ENCODE measurements at places on chromosomes 12 and 14.

- DNase-seq: no peak
- no peaks in the 10 kb centered on the region for H3K4me1 ChIP-seq
- H3K36me3 ChIP-seq: no peaks in the 10 kb centered on the region
These were observed 93.9 kb downstream of the FGD4 start for GRCh38 chr12:32493282-32493681.

GRCh38 chr14:60744566-60744965 lies 10.0 kb downstream of the MNAT1 start:
- H3K27ac ChIP-seq: no peak overlapping the region
- H3K4me3 ChIP-seq: no peak overlapping the region
- peaks cover 2% of the 10 kb centered on the region for H3K4me1 ChIP-seq
- no peaks in the 10 kb centered on the region for H3K27me3 ChIP-seq

- H3K4me1 ChIP-seq: peaks cover 4% of the 10 kb centered on the region
- no peak overlapping the region for H3K4me3 ChIP-seq
- DNase-seq: no peak
- H3K27me3 ChIP-seq: peaks cover 88% of the 10 kb centered on the region
- no peak overlapping the region for H3K27ac ChIP-seq
- peaks cover 8% of the 10 kb centered on the region for H3K36me3 ChIP-seq
These were observed 4.0 kb downstream of the FOXG1 start for GRCh38 chr14:28770630-28771029.

GRCh38 chr12:93571365-93571924 lies 1.0 kb upstream of the SOCS2 start:
- peak overlapping the region; percentile 79 for H3K27ac ChIP-seq
- H3K27me3 ChIP-seq: peaks cover 16% of the 10 kb centered on the region
- H3K36me3 ChIP-seq: peaks cover 17% of the 10 kb centered on the region
- peaks cover 28% of the 10 kb centered on the region for H3K4me1 ChIP-seq

DNA sequence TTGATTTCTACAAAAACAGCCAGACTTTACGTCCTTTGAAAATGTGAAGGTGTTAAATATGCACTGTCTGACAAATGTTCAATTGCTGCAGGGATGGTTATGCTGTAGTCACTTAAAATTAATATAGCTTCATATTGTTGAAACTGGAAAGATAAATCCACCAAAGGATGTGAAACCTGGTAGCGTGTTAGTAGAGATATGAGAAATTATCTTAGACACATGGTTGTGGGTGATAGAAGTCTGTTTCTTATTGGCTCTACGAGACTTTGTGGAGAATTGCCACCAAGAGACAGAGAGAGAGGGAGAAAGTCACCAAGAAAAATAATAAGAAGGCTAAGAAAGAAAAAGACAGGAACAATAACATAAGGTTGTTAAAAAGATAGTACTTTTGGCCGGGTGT lies 2.6 kb upstream of the CAPRIN2 start:
- no peaks in the 10 kb centered on the region for H3K36me3 ChIP-seq
- peaks cover 25% of the 10 kb centered on the region for H3K4me1 ChIP-seq
- no peaks in the 10 kb centered on the region for H3K27me3 ChIP-seq
- DNase-seq: no peak

DNA sequence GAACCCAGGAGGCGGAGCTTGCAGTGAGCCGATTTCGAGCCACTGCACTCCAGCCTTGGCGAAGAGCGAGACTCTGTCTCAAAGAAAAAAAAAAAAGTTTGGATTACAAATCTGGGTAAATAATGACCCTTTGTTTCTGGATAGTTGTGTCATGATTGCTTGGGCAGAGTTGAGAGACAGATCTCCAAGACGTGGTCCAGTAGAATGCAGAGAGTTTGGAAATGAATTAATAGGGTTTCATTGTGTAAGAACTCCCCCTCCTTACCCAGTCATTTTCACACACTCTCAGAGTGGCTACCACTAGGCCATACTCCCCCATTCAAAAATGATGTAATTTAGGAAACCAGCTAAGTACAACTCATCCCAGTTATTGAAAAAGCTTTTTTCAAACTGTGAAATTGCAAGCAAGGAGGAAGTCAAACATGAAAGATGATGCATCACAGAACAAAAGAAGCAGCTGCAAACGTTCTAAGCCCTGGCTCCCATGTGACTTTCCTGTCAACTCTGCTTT lies 1331.9 kb downstream of the AACS start:
- no peak overlapping the region for H3K4me3 ChIP-seq
- H3K27ac ChIP-seq: no peak overlapping the region

GRCh38 chr12:3816266-3816665 lies 56.9 kb downstream of the PARP11 start:
- H3K36me3 ChIP-seq: no peaks in the 10 kb centered on the region
- no peak overlapping the region for H3K4me3 ChIP-seq
- H3K27ac ChIP-seq: no peak overlapping the region
- no peaks in the 10 kb centered on the region for H3K27me3 ChIP-seq
- no peak for DNase-seq

DNA sequence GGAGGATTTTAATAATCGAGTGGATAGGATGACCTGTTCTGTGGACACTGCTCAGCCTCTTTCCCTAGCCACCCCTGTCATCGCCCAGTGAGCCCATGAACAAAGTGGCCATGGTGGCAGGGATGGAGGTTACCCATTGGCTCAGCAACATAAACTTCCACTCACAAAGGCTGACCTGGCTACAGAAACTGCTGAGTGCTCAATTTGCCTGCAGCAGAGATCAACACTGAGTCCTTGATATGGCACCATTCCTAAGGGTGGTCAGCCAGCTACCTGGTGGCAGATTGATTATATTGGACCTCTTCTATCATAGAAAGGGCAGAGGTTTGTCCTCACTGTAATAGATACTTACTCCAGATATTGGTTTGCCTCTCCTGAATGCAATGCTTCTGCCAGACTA lies 465.4 kb upstream of the FBXO33 start:
- no peak overlapping the region for H3K4me3 ChIP-seq
- no peaks in the 10 kb centered on the region for H3K4me1 ChIP-seq
- no peaks in the 10 kb centered on the region for H3K36me3 ChIP-seq
- no peaks in the 10 kb centered on the region for H3K27me3 ChIP-seq

DNA sequence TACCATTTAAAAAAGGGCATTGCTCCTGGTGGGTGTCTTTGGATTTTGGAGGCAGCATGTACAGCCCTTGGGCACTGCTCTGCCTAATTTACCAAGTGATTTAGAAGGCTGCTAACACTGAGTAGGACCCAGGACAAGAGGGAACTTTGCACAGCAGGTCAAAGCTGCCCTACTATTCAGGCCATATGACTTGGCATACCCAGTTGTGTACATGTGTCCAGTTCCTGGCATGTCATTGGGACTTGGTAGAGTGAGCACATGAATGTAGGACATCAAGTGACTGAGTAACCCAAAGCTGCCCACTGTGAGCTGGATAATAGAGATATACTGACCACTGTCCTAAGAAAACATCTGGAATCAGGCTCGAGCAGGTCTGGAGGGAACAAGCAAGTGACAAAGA lies 15.7 kb downstream of the CDKL1 start:
- no peaks in the 10 kb centered on the region for H3K4me1 ChIP-seq
- H3K27ac ChIP-seq: no peak overlapping the region
- no peaks in the 10 kb centered on the region for H3K27me3 ChIP-seq

- H3K4me1 ChIP-seq: no peaks in the 10 kb centered on the region
- no peak overlapping the region for H3K27ac ChIP-seq
- H3K36me3 ChIP-seq: no peaks in the 10 kb centered on the region
- DNase-seq: no peak
- no peak overlapping the region for H3K4me3 ChIP-seq
These were observed 66.0 kb upstream of the DIO3 start for GRCh38 chr14:101495284-101495683.

DNA sequence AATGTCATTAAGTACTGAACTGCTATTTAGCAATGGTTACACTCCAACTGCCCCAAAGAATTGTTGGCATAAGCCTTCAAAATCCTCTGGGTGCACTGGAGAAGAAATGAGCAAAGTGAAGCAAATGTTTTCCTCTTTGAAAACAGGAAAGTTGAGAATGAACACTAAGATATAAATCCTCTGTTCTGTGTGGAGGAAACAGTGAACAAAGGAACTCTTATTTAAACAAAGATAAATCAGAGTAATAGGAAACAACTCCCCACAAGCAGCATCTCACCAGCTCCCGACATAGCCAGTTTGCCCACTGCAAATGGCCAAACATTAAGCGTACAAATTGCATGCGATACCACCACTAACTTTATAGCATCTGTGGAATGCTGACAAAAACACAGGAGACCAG lies 54.0 kb downstream of the BCAT1 start:
- H3K4me1 ChIP-seq: peaks cover 6% of the 10 kb centered on the region
- DNase-seq: no peak
- no peak overlapping the region for H3K4me3 ChIP-seq
- H3K27ac ChIP-seq: no peak overlapping the region

All from activated naive CD8-positive, alpha-beta T cell treated with anti-CD3 and anti-CD28 coated beads for 36 hours (primary cell).